Prostate gland (tissue), 2 donors: ENCODE measurements at places on chromosomes 3 and 15.

GRCh38 chr3:71438904-71439303, 144.6 kb downstream of the FOXP1 start:
- no peak for DNase-seq
- no peaks in the 10 kb centered on the region for H3K36me3 ChIP-seq
- no peaks in the 10 kb centered on the region for H3K4me1 ChIP-seq
- H3K27ac ChIP-seq: no peak overlapping the region
- H3K4me3 ChIP-seq: no peak overlapping the region

- H3K27ac ChIP-seq: no peak overlapping the region
- no peaks in the 10 kb centered on the region for H3K36me3 ChIP-seq
- no peaks in the 10 kb centered on the region for H3K27me3 ChIP-seq
- DNase-seq: no peak
Measured at GRCh38 chr3:161333696-161334095, 37.6 kb downstream of the SPTSSB start.

DNA sequence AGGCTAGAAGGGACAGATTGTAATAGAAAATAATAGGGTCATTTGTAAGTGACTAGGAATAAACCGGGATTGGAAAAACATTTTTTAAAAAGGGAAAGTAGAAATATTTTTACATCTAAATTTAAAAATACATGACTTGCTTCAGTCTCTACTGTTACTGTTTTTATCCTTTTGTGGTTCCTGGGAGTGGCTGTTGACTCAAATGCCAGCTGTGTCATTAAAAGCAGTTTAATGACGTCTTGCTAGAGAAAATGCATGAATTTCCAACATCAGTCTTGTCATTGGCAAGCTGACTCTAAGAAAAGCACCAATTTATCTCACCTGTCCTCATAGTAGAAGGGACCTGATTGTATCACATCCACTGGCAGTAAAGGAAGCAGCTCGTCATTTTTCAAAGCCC, 16.7 kb upstream of the LCMT2 start:
- DNase-seq: no peak
- H3K4me3 ChIP-seq: no peak overlapping the region
- no peaks in the 10 kb centered on the region for H3K27me3 ChIP-seq
- no peaks in the 10 kb centered on the region for H3K36me3 ChIP-seq

DNA sequence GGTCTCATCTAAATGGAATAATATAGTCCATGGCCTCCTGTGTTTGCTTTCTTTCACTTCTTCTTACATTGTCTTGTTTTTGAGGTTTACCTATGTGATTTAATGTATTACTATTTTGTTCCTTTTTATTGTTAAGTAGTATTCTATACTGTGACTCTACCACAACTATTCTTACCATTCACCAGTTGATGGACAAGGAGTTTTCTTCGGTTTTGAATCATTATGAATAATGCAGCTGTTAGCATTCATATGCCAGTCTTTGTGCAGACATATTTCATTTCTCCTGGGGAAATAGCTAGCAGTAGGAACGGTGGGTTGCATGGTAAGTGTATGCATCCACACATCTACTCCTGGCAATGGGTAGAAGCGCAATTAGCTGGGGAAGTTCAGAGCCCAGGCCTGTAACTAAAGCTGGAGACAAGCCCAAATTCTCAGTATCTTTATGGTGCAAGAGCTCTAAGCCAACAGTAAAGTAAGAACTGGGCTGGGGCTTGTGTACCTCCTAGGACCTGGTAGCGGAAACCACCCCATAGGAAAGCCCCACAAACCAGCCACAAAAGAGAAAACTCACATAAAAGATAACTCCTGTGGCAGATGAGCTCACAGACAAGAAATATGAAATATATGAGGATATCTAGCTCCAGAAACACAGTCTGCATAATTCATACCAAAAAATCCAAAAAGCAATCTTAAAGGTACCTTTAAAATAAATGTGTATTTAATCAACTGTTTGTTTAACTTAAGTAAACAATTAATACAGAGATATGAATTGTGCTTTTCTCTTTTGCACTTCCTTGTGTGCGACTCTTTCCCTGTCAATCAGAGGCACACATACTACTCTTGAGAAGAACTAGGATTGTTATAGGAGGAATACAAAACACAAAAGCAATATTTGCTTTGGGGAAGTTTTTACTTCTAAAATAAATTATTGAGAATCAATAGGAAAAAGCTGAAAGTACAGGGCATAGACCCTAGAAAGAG, 2.7 kb upstream of the CSTA start:
- no peak overlapping the region for H3K4me3 ChIP-seq
- no peaks in the 10 kb centered on the region for H3K27me3 ChIP-seq
- no peaks in the 10 kb centered on the region for H3K36me3 ChIP-seq
- no peaks in the 10 kb centered on the region for H3K4me1 ChIP-seq
- DNase-seq: no peak
- peak overlapping the region; percentile 54 for H3K27ac ChIP-seq

- DNase-seq: no peak
- no peaks in the 10 kb centered on the region for H3K27me3 ChIP-seq
- H3K4me3 ChIP-seq: no peak overlapping the region
- no peaks in the 10 kb centered on the region for H3K4me1 ChIP-seq
Measured at GRCh38 chr15:47551079-47551478, 166.2 kb upstream of the SEMA6D start.

DNA sequence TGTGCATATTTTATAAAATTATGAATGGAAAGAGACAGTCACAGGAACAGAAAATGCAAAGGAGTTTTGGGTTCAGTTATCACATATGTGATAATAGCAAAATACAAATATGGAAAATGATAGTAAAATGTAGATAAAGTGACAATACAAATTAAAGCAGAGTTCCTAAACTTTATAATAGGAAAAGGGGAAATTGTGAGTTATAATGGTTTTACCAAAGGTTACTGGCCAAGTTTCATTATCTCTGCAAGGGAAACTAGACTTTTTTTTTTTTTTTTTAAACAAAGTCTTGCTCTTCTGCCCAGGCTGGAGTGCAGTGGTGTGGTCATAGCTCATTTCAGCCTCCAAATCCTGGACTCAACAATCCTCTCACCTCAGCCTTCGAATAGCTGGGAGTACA, 228.7 kb upstream of the CGNL1 start:
- no peaks in the 10 kb centered on the region for H3K36me3 ChIP-seq
- H3K27me3 ChIP-seq: no peaks in the 10 kb centered on the region
- H3K27ac ChIP-seq: no peak overlapping the region
- H3K4me3 ChIP-seq: no peak overlapping the region
- H3K4me1 ChIP-seq: peaks cover 5% of the 10 kb centered on the region

GRCh38 chr3:52248816-52249547, 3.4 kb downstream of the PPM1M start:
- no peaks in the 10 kb centered on the region for H3K4me1 ChIP-seq
- no peak overlapping the region for H3K27ac ChIP-seq
- DNase-seq: no peak
- no peak overlapping the region for H3K4me3 ChIP-seq

DNA sequence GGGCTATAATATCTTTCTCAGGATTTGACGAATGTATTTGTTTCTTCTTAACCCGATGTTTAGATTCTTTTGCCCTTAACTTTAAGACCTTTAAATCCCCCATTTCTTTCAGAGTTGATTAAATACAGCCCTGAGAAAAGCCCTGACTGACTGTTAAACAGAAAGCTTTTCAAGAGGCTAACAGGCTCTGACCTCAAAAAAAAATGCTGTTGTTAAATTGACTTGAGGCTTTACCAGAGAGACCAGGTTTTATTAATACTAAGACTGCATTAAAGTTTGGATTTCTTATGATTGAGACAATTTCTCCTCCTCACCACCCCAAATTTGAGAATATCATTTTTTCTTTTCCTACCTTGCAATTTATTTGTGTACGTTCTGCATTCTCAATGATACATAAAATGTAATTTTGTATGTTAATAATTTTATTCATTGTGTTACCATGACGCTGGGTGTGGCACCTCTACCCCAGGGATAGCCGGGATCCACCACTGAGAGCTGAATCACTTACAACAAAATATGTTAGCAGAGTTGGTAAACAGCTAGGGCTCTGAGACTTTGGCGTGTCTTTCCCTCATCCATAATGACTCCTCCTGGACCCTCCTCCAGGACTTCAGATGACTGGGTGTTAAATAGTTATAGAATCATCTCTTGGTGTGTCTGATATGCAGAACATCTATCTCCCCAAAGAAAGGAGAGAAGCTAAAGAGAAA, 753.5 kb downstream of the NAALADL2 start:
- H3K27ac ChIP-seq: no peak overlapping the region
- H3K4me1 ChIP-seq: no peaks in the 10 kb centered on the region
- H3K27me3 ChIP-seq: no peaks in the 10 kb centered on the region

- DNase-seq: no peak
- H3K27ac ChIP-seq: no peak overlapping the region
- H3K36me3 ChIP-seq: peaks cover 3% of the 10 kb centered on the region
- H3K4me3 ChIP-seq: no peak overlapping the region
- H3K4me1 ChIP-seq: no peaks in the 10 kb centered on the region
Measured at GRCh38 chr15:63636518-63637061, 39.4 kb downstream of the FBXL22 start.

DNA sequence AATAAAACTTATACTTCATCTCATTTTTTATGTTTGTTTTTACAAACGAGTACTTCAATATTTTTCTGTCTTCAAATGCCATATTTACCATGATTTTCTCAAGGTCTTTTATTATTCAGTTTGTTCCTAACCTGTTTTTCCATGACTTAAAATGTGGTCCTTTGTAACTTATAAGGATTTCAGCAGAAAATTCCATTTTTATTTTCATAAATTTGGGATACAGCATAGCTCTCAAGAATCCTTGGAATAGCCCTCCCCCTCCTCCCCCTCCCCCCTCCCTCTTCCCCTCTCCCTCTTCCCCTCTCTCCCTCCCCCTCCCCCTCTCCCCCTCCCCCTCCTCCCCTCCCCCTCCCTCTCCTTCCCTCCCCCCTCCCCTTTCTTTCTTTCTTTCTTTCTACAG, 14.9 kb upstream of the STX19 start:
- H3K36me3 ChIP-seq: no peaks in the 10 kb centered on the region
- no peaks in the 10 kb centered on the region for H3K4me1 ChIP-seq

GRCh38 chr3:108157273-108157672, 65.0 kb downstream of the IFT57 start:
- no peak for DNase-seq
- no peak overlapping the region for H3K4me3 ChIP-seq
- H3K4me1 ChIP-seq: no peaks in the 10 kb centered on the region
- no peak overlapping the region for H3K27ac ChIP-seq

DNA sequence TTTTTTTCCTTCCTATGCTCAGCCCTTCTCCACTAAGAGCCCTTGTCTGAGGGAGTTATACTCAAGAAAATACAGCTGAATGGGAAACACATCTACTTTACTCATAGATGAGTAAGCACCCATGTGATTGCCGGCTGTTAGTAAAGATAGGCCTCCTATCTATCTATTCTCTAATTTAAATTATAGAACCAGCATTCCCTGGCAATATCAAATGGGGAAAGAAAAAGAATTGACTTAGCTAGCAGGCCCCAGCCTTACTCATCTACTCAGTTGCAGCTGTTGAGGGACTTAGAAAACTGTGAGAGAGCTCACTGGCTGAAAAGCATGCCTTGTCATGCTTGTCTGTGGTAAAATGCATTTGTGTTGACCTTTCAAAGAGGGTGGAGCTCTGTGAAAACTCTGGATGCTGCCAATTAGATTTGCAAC, 116.9 kb upstream of the LRRFIP2 start:
- H3K4me1 ChIP-seq: no peaks in the 10 kb centered on the region
- DNase-seq: no peak
- peak overlapping the region; percentile 75 for H3K27ac ChIP-seq
- H3K27me3 ChIP-seq: no peaks in the 10 kb centered on the region
- no peaks in the 10 kb centered on the region for H3K36me3 ChIP-seq

DNA sequence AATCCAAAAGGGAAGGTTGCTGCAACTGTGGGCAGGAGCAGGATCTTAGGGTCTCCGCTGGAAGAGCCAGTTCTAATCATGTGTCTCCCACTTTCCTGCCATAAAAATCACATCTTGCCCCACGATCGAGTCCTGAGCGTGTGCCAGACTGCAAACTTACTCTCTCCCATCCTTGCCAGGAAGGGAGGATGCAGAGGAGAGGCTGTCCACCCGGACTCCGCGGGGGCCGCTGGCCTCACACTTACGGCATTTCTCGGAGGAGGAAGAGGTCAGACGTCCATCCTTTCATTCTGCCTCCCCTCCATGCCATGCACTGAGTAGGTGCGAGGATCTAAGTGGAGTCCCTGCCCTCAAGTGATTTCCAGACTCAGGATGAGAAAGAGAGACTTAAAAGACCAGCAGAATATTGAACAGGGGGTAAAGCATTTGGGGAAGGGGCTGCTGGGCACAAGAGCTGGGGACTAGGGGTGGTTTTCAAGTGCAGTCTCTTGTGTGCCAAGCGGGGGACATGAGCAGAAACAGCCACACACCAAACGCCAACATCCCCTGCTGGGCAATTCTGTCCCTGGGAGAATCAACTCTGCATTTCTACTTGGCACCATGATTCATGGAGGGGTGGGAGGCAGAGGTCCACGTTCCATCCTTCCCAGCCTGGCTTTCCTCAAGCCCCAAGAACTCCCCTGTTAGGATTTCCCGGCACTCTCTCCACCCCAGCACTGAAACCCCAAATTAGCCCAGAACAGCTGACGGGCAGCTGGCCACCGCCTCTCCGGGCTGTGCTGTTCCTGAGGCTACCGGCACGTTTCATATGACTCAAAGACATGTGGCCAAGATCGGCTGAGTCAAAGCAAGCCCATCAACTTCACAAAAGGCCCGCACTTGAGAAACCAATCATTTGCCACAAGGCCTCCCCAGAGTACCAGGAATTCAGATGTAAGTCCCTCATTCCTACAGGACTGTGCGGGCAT, 11.6 kb downstream of the OXTR start:
- DNase-seq: no peak
- no peak overlapping the region for H3K4me3 ChIP-seq
- no peaks in the 10 kb centered on the region for H3K4me1 ChIP-seq

DNA sequence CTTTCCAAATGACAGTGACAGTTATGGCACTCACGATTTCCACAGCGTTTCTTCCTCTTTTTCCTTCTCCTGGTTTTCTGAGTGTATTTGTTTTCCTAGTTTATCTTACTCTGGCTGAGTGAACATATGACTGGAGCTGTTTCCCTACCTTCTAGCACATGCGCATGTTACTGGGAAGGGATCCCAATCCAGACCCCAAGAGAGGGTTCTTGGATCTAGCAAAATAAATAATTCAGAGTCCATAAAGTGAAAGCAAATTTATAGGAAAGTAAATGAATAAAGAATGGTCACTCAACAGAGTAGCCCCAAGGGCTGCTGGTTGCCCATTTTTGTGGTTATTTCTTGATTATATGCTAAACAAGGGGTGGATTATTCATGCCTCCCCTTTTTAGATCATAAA, 23.8 kb downstream of the METTL6 start:
- no peaks in the 10 kb centered on the region for H3K36me3 ChIP-seq
- no peaks in the 10 kb centered on the region for H3K4me1 ChIP-seq
- no peak for DNase-seq
- no peaks in the 10 kb centered on the region for H3K27me3 ChIP-seq
- no peak overlapping the region for H3K27ac ChIP-seq

DNA sequence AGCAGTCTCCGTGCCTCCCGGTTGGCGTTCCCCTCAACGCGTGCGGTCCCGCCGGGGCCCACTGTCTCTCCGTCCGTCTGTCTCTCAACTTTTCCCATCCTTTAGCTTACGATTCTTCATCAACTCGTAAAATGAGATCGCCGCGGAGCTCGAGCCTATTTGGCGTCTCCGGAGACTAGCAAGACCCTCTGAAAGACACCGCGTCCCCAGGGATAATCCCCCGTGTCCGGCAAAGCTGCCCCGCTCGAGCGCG, 3.4 kb downstream of the GATA2 start:
- peak overlapping the region; percentile 93 for H3K4me3 ChIP-seq
- DNase-seq: no peak
- H3K4me1 ChIP-seq: no peaks in the 10 kb centered on the region
- no peaks in the 10 kb centered on the region for H3K36me3 ChIP-seq
- H3K27me3 ChIP-seq: no peaks in the 10 kb centered on the region
- peak overlapping the region; percentile 99 for H3K27ac ChIP-seq

GRCh38 chr3:1942781-1943180, 155.9 kb upstream of the CNTN4 start:
- no peaks in the 10 kb centered on the region for H3K36me3 ChIP-seq
- H3K27ac ChIP-seq: no peak overlapping the region
- no peak overlapping the region for H3K4me3 ChIP-seq
- H3K4me1 ChIP-seq: no peaks in the 10 kb centered on the region
- DNase-seq: no peak
